ENCODE measurements at places on chromosomes 6 and 20. TPM values are rescaled to one million over a fixed set of nuclear protein-coding genes. Genes with fewer than 3 reads are reported as not detected.

GRCh38 chr20:5192570-5193431, 66.0 kb downstream of the CDS2 start:
- no peak for DNase-seq

GRCh38 chr6:85483846-85484245, 34.0 kb downstream of the NT5E start:
- DNase-seq = no peak

GRCh38 chr6:79898076-79898475, 49.3 kb downstream of the ELOVL4 start:
- DNase-seq = no peak

GRCh38 chr6:7726416-7727085, 652 bp downstream of the BMP6 start:
- no peak for DNase-seq

- no peak for DNase-seq
Measured at GRCh38 chr6:20876036-20876435, 341.8 kb downstream of the CDKAL1 start.

DNA sequence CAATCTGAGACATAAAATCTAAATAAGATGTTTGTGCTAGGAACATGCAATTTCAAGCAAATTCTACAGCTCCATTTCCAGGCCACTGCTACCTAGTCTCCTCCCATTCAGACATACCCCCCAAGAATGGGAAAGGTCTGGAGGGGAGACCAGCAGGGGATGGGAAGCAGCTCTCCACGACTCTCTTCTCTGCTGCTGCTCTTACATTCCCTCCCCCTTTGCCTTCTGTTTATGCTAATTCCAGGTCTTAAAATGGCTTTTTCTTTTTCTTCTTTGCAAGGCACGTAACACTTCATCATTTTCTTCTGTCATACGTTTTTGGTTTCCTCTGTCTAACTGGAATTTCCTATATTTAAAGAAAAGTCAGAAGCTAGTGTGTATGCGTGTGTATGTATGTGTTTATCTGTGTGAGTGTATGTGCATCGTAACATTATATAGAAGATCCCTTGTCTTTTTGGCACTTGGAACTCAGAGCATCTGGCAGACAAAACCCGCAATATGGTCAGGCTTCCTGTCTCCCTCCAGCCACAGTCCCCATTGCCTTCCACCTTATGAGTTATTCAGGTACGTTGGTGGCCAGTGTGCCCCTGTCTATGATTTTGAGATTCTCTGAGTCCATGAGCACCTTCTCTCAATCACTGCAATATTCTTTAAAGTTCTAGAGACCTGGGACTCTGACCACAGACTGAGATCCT, 493.7 kb downstream of the BTBD3 start:
- no peak for DNase-seq

DNA sequence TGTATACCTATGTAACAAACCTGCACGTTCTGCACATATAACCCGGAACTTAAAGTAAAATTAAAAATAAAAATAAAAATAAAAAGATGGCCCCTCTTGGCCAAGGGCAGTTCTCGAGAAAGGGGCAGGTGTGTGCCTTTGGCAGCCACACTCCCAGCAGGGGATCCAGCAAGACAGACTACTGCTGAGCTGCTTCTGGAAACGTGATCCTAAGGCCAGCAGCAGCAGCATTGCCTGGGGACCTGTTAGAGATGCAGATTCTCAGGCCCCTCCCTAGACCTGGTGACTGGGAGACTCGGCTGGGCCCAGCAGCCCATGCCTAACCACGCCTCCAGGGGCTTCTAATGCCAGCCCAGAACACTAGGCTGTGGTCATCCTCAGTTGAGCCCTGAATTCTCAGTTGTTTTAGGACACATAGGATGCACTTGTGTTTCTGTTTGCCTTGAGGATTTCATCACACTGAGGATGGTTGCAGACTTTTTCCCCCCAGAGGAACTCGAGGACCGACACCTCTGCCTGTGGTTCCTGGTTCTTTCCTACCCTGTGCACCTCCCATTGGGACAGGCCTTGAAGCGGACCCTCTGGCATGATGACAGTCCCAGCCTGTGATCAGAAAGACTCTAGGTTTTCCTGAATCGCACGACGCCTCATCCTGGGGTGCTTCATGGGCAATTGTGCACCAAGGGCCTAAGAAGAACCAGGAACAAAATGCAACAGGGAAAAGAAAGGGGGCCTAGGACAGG, 105.9 kb downstream of the TOX2 start:
- peak; percentile 23 for DNase-seq

- no peak for DNase-seq
Measured at GRCh38 chr6:6972456-6972855, 135.3 kb upstream of the RREB1 start.

DNA sequence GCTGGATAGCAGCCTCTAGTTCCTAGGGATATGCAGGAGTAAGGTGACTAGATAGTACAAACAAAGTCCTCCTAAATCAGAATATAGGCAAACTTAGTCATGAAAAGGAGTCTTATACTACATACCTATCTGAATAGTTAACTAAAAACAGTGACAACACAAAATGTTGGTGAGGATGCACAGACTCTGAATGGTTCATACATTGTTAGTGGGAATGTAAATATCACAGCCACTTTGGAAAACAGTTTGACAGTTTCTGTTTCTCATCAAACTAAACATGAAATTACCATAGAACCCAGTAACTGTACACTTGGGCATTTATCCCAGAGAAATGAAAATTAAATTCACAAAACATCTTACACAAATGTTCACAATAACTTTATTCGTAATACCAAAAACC, 17.2 kb downstream of the NFS1 start:
- no peak for DNase-seq

GRCh38 chr6:110398778-110399177, 16.6 kb downstream of the DDO start:
- DNase-seq = no peak

- DNase-seq = no peak
Measured at GRCh38 chr6:127891731-127892326, 9.0 kb downstream of the THEMIS start.

GRCh38 chr6:42168650-42169049, 4.5 kb upstream of the GUCA1A start:
- no peak for DNase-seq

DNA sequence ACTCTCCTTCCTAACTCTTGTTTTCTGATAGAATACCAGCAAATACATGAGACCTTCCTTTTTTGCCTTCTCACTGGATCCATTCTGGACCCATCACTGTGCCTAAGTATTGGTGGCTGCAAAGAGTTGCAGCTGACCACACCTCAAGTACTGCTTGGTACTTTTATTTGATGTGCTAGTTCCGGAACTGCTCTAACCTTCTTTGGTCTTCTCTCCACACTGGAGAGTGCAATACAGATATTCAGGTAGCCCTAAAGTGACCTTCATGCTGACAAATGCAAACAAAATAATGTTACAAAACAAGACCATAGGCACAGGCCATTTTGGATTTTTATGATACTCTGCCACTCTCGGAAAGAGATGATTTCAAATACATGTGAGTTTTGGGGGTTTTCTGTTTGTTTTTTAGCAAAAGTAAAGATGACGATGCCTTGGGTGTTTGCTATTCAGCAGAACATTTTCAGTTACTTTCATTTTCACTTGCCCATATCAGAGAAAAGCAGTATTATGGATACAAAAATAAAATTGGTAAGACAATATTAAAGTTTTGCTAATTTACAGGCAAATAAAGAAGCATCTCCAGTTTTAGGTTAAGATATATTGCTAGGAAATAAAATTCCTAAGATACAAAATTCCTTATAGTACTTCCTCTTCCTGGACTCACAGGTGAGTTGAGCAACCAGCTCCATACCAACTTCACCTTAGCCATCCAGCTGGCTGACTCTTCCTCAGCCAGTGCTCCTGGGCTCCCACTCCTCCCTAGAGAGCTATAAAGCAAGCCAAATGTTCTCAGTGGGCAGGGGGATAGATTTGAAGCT, 42.0 kb downstream of the PTPRK start:
- DNase-seq = no peak

PAK5 gene
- 0.18 TPM for total RNA-seq

C4B gene
- total RNA-seq = 392 TPM

DEF6 gene
- total RNA-seq = 11.6 TPM
